ENCODE measurements at places on chromosomes 16 and 17.

DNA sequence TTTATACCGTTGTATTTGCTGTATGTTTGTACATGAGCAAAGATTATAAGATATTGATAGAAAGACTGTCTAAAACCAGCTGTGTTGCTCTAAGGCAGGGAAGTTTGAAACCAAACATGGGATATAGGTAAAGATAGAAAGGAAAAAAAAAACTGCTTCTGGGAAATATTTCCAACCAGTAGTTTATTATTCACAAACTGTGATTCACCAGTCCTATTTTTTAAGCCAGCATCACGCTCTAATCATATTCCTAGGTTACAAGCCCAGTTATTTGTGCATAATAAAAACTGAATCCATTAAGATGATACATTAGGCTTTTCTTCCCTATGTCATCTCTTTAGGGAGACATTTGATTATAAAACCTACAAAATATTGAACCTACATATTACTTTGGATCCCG lies 4.0 kb downstream of the ERN1 start:
- no peak for DNase-seq

- DNase-seq: no peak
Observed at GRCh38 chr16:2071454-2072202, 23.8 kb downstream of the TSC2 start.

DNA sequence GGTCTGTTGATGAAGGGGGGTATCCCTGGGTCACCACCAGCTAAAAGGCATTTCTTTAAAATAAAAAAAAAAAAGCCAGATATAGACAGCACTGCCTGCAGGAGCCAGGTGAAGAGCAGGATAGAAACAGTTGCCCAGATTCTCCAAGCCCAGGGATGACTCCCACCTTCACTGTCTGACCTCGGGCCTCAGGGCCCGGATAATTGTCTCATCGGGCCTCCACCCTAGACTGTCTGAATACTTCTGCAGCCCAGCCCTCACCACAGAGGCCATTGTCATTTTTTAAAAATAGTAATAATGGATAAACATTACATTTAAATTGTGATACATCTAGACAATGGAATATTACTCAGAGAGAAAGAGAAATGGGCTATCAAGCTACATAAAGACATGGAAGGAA lies 92.8 kb upstream of the TNRC6C start:
- DNase-seq: no peak

- no peak for DNase-seq
Observed at GRCh38 chr16:12229759-12230594, 253.4 kb downstream of the SNX29 start.

Measured in activated T-helper 1 cell treated with Interleukin-2 at 50 U/mL for 16 hours (primary cell).